ENCODE measurements at places on chromosomes 1 and 21.
A peak's percentile ranks its signal among the peaks of the same experiment; 100 is the strongest.

DNA sequence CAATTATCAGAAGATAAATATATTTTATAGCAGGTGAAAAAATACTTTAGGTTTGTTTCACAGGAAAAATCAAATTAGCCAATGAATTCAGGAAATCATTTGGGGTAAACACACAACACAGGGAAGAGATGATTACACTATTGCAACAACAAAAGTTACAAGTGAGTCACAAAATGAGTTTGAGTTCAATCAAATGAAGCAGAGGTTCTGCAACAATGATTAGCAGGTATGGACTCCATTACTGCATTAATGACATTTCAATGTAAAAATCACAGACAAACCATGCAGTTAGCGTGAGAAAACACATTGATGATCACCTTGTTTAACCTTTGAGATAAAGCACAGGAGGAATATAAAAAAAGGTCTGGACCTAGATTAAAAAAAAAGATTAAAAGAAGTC, 9.7 kb downstream of the ADGRL4 start:
- DNase-seq = no peak

DNA sequence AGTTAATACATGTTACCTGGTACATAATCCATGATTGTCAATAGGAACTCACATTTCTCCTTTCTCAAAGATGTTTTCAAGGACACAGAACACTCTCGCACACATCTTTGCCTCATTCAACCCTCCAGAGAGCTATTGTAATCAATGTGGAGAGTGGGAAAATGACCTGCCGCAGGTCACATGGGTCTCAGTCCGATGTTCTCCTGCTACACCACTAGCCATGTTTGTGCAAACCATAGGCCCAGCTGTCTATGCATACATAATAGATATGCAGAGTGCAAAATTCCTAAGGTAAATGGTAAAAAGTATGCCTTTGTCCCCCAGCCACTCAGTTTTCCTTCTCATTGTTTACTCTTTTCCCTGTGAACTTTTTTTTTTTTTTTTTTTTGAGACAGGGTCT, 89.2 kb downstream of the ADSS2 start:
- no peak for DNase-seq

GRCh38 chr1:12502336-12503109, 115.5 kb downstream of the DHRS3 start:
- no peak for DNase-seq

DNA sequence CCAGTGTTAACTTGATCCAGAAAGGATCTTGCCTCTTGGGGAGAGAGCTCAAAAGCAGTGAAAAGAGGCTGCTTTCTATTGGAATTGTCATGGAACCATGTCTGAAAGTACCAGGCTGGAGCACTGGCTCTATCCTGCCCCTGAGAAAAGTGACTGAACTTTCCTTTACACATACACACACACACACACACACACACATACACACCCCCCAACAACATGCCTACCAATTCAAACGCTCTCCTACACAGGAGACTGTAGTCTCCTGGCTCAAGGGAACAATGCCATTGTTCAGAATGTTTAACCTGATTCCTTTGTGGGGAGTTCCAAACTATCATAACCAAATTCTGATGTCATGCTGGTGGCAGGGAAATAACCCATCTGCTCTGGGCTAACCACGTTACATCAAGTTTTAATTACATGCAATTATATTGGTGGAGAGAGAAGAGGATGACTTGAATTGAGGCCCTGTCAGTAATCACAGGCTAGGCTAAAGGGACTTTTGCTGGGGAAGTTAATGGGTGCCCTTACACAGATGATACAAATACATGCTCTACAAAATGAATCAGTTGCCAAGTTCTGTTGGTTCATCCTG, 52.3 kb upstream of the DUSP10 start:
- no peak for DNase-seq

GRCh38 chr1:235207209-235207565, 46.1 kb upstream of the RBM34 start:
- DNase-seq = no peak

- no peak for DNase-seq
Measured at GRCh38 chr21:29360799-29361765, 62.4 kb downstream of the BACH1 start.

DNA sequence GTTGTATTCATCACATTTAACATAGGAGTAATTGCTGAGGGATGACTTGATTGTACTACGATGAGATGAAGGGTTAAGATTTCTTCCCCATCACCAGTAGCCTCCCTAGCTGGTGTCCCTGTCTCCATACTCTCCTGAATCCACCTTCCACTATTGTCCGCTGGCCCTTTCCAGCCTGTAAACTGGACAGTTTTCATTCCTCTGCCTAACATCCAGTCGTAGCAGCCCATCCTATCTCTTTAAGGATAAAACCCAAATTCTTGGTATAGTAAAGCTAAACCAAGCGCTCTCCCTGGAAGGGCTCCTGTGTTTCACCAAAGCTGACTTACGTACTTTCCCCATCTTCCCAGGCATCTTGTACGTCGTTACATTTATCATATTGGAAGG, 670 bp downstream of the COX20 start:
- no peak for DNase-seq

DNA sequence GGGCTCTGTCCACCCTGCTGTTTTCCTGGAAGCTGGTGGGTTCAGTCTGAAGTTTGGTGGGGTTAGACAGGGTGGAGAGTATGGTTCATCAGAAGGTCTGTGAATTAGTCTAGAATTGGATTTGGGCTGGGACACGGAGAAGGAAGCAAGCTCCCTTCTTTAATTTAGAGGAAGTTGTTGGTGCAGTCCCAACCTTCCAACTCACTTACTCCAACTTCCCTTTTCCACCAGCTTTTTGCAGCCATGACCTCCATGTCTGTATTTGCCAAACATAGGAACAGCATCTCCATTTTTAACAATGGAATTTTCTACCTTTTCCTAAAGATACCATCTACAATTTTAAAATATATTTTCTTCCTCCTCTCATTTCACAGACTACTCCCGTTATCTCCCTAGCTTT, 28.5 kb upstream of the PRELP start:
- DNase-seq = no peak

DNA sequence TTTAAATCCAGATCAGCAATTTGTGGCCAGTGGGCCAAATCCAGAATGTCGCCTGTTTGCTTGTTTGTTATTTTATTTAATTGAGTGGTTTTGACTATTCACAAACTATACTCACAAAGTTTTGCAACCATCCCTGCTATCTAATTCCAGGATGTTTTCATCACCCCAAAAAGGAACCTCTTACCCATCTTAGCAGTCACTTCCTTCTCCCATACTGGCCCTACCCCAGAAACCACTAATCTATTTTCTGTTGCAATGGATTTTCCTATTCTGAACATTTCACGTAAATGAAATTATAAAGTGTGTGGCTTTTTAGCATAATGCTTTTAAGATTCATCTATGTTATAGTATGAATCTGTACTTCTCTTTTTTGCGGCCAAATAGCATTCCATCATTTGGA, 41.3 kb downstream of the WDTC1 start:
- DNase-seq = no peak

- peak; percentile 62 for DNase-seq
Measured at GRCh38 chr1:153536012-153536670, 350 bp upstream of the S100A6 start.

DNA sequence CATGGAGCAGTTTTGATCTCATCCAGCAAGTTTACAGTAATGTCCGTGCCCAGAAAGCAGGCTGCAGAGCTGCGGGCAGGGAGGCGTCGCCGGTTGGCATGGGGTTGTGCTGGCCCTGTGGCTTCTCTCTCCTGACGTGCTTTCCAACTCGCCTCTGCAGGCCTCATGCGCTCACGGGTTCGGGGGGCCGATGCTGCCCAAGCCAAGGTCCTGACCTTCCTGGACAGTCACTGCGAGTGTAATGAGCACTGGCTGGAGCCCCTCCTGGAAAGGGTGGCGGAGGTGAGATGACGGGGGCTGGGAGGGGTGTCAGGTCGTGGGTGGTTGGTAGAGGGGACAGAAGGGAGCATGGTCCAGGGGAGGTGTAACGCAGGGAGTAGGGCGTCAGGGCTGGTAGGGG, 176.1 kb downstream of the GALNT2 start:
- DNase-seq = no peak

DNA sequence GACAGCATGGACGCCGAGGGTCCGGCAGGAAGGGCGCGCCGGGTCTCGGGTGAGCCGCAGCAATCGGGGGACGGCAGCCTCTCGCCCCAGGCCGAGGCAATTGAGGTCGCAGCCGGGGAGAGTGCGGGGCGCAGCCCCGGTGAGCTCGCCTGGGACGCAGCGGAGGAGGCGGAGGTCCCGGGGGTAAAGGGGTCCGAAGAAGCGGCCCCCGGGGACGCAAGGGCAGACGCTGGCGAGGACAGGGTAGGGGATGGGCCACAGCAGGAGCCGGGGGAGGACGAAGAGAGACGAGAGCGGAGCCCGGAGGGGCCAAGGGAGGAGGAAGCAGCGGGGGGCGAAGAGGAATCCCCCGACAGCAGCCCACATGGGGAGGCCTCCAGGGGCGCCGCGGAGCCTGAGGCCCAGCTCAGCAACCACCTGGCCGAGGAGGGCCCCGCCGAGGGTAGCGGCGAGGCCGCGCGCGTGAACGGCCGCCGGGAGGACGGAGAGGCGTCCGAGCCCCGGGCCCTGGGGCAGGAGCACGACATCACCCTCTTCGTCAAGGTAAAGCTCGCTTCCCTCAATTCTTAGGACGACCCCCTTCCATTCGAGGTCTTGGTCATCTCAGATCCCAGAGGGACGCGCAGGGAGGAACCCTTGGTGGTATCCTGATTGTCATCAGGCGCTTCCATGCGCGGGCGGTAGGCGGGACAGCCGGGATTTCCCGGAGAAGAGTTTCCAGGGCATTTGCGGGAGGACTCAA, 1.6 kb downstream of the CLIC6 start:
- no peak for DNase-seq

DNA sequence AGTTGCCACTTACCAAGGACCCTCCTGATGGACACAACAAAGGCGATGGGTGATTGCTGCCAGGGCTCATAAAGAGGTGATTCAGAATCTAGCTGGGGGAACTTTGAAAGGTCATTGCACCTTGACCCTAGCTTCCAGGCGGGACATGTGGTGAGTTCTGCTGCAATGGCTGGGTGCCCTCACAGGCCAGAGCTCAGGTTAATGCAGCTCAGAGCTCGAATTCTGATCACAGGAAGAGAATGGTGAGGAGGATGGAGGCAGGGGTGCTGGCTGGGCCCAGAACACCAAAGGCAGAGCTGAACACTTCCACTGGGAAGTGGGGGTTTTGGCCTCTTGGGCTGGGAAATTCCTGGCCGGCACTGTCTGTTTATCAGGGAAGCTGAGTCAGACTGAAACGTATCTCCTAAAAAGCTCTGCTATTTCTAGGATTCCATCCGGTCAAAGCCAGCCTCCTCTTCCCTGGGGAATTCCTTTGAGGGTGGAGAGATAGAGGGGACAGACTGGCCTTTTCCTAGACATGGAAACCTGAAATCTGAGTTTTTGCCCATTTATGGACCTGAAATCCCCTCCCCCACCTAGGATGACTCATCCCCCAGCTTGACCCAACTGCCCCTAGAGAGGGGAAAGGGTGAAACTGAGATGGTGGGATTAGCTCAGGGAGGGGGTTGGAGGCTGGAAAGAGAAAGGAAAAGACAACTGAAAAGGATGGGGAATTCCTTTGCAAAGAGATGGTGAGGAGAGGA, 27.2 kb downstream of the NUAK2 start:
- DNase-seq = peak; percentile 58

GRCh38 chr1:48916130-48917069, 139.7 kb upstream of the BEND5 start:
- peak; percentile 58 for DNase-seq
